ENCODE measurements at places on chromosomes 16 and 17.

GRCh38 chr16:5678371-5678770 is 580.8 kb upstream of the EEF2KMT start:
- no peak for DNase-seq

- no peak for DNase-seq
Observed at GRCh38 chr17:60356940-60357339, 35.0 kb downstream of the USP32 start.

DNA sequence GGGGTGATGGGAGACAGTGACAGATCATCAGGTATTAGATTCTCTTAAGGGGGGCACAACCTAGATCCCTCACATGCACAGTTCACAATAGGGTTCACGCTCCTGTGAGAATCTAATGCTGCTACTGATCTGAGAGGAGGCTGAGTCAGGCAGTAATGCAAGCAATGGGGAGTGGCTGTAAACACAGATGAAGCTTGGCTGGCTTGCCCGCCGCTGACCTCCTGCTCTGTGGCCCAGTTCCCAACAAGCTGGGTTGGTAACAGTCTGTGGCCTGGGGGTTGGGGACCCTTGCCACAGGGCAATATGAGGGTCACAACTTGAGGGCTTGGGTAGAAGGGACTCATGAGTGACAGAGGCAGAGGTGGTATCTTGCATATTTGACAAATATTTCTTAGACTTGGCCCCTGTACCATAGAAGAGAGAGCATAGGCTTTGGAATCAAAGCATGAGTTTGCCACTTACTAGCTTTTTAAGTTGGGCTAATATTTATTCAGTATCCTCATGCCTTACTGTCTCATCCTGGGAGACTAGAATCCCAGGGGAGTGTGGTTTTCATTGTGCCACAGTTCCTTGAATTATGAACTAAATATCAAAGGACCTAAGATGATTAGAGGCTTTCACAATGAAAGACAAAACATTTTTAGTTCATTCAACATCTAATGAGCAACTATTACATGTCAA is 133.4 kb downstream of the SPACA3 start:
- no peak for DNase-seq

GRCh38 chr16:75491876-75492275 is 3.4 kb downstream of the CHST6 start:
- peak; percentile 53 for DNase-seq

- DNase-seq, result peak; percentile 78
Observed at GRCh38 chr17:82051776-82052637, at the start of the genes GPS1 and RFNG. Gene GPS1 (plus strand): TSS chr17:82051898. CDS start chr17:82051932, 34 bp downstream. Gene RFNG (minus strand): TSS chr17:82051811. CDS start chr17:82051766, 45 bp downstream.

- no peak for DNase-seq
Observed at GRCh38 chr16:81697616-81698309, 81.3 kb upstream of the PLCG2 start.

GRCh38 chr16:81673432-81673831 is 105.7 kb upstream of the PLCG2 start:
- no peak for DNase-seq

DNA sequence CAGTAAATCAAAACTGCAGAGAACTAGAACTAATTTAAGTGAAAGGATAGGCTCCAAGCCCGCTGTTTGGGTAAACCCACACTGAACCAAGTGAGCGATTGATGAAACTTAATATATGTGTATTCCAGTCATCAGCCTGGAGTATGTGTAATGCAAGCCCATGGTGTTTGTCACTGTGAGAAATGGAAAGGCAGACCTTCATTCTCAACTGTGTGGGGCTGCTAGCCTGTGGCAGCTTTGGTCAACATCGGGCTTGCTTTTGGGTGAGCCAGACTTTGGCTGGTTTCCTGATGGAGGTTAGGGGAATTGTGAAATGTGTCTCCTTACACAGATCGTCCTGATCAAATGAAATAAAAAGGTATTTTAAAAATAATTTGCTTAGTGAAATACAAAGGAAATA is 279.9 kb downstream of the IRX3 start:
- no peak for DNase-seq

DNA sequence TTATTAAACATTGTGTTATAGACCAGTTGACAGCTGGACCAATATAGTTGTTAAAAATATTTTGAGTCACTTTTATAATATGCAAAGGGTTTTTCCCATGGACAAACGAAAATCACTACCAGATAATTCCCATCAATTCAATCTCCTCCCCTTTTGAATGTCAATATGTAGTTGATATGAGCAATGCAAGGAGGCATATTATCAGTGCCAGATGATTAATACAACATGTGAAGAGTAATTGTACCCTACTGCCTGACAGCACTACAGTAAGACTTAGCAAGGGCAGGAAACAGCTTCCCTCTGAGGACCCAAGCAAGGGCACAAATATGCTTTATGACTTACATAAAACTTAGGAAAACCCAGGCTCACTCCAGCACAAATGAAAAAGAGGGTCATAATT is 17.3 kb downstream of the KANSL1 start:
- no peak for DNase-seq

DNA sequence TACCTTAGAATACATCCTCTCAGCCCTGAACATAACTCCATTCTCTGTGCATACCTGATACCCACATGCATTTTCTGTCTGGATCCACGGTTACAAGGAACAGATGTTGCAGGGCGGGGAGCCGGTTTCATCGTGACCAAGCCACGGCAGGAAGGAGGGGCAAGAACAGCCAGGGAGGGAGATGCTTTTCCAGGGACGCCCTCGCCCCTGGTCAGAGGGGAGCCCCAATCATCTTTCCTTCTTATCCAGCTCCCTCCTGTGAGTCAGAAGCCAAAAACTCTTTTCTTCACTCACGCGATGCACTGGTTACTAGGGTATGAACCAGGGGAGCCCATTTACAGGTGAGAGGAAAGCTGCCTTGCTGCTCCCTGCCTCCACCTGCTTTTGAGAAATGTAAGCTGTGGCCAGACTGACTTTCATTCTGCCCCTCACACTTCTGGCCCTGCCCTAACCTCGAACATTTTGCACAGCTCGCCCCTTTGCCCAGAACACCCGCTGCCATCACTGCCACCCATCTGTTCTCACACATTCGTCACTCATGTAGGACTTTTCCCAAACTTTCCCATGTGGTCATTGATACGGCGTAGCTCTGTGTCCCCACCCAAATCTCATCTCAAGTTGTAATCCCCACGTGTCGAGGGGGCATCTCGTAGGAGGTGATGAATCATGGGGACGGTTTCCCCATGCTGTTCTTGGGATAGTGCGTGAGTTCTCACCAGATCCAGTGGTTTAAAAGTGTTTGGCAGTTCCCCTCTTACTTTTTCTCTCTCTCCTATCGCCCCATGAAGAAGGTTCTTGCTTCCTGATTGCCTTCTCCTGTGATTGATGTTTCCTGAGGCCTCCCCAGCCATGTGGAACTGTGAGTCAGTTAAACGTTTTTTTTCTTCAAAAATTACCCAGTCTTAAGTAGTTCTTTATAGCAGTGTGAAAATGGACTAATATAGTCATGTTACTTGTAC is 20.5 kb downstream of the FOXL1 start:
- no peak for DNase-seq

DNA sequence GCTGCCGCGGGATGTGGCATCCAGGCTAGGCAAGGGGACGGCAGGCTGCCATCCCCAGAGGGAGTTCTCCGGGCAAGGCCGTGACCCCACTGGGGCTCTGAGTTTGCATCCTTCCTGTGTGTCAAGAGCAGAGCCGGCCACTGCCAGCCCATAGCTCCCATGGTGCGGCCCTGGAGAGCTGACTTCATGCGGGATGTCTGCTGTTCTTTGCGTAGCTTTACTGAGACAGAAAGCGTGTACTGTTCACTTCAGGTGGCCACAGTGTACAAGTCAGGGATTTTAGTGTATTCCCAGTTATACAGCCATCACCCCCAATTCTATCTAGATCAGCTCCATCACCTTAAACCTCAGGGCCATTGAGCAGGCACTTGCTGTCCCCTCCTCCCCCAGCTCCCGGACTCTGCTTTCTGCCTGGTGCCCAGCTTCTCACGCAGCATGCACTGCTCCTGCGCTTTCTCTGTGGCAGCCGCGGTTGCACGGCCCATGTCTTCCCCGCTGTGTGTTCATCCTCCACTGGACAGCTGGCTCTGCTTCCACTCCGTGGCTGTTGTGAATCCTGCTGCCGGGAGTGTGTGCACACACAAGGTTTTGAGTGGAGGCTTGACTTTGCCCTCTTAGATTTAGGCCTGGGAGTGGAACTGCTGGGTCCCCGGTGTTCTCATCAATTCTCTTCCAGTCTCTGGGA is 71.2 kb downstream of the KLHDC4 start:
- DNase-seq, result no peak

GRCh38 chr16:19179546-19180490 is 11.8 kb downstream of the SYT17 start:
- peak; percentile 56 for DNase-seq

GRCh38 chr16:57668263-57668571 is at the start of gene ADGRG3:
Gene ADGRG3 (plus strand): TSS chr16:57668306. CDS start chr16:57668348, 42 bp downstream.
- no peak for DNase-seq

DNA sequence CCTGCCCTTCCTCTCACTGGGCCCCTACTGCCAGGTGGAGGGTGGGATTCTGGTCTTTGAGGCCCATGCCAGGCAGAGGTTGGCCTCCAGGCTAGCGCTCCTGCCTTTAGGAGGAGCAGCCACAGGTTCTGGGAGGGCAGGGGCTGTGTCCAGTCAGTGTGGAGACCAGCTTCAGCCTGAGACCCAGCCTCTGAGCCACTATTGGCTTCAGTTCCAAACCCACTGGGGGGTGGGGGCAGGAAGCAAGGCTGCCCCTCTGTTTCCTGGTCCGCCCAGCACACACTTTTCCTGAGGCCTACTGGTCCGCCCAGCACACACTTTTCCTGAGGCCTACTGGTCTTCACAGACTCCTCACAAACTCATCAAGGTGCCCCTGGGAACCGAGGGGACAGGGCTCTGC is 16.4 kb downstream of the SLC5A10 start:
- no peak for DNase-seq

GRCh38 chr16:70478912-70479341 is 24.5 kb downstream of the FCSK start:
- DNase-seq, result no peak

GRCh38 chr16:85859818-85860125 is 39.2 kb upstream of the IRF8 start:
- DNase-seq, result no peak

DNA sequence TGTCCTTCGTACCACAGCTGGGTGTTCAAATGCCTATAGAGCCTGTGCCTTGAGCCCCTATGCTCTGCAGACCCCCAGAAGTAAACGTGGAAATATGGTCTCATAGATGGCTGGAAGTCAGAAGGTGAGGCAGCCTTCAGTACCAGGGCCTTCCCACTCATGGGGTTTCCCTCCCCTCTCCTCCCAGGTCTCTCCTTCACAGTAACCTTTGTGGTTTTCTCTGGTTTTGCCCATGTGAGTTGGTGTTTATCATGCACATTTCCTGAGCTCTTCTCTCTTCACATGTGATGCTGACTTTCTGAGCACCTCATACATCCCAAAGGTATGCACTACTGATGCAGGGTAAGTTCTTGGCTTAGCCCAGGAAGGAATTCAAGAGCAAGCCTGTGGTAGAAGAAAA is 35.4 kb downstream of the TMEM114 start:
- no peak for DNase-seq

GRCh38 chr17:74163836-74164235 is 39.6 kb upstream of the RPL38 start:
- no peak for DNase-seq

DNA sequence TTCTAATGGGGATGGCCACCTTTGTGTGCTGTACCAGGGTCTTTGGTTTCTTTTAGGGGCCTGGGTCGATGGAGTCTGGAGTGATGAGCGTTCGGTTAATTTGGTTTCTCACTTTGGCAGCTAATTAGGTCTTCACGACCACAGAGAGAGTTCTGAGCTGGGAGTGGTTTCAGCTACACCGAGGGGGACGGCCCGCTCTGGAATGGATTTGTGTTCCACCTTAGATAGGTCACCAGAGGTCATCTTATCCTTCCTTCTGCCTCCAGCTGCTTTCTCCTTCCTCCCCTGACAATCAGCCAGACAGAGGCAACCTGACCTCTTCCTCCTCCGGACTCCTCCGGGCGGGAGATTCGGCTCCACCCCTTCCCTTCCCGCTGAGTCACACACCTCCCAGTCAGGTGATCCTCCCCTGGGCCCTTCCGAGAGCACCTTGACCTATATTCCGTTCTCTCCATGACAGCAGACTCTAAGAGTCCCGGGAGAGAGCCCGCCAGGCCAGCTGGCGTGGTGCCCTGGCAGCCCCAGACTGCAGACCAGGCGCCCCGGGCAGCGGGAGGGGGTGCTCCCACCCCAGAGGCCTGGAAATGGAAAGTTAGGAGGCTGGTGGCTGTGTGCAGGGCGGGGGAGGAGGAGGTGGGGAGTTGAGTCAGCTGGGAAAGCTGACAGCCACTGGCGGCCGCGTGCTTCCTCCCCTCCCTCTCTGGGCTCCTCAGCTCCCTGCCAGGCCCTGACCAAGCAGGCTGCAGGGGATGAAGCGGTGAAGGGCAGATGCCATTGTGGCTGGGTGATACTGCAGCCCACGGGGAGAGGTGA is 44.7 kb downstream of the CHD9 start:
- peak; percentile 83 for DNase-seq

- no peak for DNase-seq
Observed at GRCh38 chr17:60153606-60154390, 4.0 kb downstream of the CA4 start.

DNA sequence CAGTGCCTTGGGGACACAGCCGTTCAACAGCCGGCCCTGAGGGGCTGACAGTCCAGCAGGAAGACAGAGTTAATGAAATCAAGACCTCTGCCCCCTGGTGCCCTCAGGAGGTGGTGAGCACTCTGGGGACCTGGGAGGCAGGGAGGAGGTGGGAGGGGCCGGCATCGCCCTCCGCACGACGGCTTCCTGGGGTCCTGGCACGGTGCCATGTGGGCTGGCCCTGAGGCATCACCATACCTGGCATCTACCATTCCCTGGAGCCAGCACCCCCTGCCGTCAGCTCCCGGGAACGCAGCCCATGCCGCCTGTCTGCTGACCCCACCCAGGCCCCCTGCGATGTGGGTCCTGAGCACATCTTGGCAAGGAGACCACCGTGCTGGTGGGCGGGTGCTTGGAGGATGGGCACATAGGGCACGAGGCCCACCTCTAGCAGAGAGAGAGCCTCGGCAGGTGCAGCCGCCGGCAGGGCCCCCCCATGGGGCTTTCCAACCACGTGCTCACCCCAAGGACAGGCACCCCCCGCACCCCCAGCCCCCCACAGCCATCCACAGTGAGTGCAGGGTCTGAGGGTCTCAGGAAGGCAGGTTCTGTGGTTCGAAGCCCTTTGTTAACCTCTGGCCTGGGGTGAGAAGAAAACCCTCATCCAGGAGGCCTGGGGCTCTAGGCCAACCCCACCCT is 52.5 kb downstream of the ZFPM1 start:
- DNase-seq, result no peak

- DNase-seq, result no peak
Observed at GRCh38 chr17:64498308-64499203, 1.7 kb upstream of the POLG2 start.

DNA sequence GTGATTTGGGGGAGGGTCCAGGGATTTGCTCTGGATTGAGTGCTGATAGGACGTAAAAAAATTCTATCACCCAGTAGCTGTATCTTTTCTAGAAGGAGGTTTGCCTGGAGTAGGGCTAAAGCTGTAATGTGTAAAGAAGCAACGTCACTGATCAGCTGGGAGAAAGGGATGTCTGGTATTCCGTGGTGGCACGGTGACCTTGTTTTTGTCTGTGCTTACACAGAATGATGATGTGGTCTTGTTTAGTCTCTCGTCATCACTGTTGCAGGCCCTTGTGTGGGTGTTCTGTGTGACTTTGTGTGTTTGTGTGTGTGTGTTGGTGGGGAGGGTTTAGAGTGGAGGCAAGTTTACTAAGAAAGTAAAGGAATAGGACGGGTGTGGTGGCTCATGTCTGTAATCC is 22.5 kb upstream of the ARHGAP17 start:
- DNase-seq, result no peak
